Muscle of back (tissue), 13 donors: ENCODE measurements at places on chromosomes 12 and 14.
A peak's percentile ranks its signal among the peaks of the same experiment; 100 is the strongest.

DNA sequence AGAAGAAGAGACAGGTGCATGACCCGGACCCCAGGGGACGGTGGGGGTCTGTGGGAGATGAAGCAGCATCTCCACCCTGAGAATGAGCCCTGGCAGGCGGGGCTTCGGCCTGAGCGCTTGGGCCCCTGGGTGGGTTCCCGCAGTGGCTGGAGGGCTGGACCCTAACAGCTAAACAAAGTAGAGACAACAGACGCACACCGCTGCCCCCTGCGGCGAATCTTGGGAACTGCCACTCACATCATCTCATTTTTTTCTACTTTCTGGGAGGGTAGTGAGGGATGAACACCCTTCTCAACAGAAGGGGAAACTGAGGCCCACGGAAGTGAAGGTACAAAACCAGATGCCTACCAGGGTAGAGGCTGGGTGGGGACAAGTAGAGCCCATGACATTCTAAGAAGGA is 104.7 kb downstream of the RFLNA start:
- DNase-seq, result no peak

- no peak for DNase-seq
These were observed 72.6 kb downstream of the BBS10 start for GRCh38 chr12:76275511-76276093.

- peak; percentile 58 for DNase-seq
These were observed 43.5 kb downstream of the SYNE2 start for GRCh38 chr14:63896278-63896720.

DNA sequence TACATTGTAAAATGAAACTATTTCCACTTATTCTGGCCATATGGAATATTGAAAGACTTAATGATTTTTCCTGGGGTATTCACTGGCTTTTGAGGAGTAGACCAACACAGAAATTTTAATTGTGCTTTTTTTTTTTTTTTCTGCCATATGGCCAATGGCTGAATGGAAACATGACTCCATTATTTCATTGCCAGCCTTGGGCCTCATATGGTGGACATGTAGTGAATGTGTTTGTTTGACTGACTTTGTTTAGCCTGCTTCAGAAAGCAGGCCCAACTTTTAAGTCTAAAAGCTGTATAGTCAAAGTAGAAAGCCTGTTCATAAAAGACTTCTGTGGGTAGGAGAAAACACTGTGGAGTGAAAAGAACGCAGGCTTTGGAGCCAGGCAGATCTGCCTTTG is 2.4 kb downstream of the GNG2 start:
- no peak for DNase-seq

GRCh38 chr14:28936601-28937000 is 170.0 kb downstream of the FOXG1 start:
- no peak for DNase-seq

DNA sequence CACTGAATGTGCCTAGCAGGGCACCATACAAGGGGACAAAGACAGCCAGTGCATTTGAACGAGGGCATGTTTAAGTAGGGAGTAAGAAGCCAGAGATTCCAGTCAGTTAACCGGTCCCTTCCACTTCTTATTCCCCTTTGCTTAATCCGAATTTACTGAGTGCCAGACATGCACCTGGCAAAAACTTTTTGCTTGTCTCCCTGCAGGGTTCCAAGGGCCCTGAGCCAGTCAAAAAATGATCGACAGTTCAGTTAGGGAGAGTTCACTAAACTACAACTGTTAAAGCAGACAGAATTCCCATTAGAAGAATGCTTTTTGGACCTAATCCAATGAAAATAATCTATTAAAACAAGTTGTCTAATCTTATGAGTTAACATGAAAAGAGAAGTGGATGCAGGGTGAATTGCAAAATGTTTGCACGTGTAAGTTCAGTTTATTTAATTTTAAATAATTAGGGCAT is 193.8 kb downstream of the TMTC2 start:
- DNase-seq, result no peak

DNA sequence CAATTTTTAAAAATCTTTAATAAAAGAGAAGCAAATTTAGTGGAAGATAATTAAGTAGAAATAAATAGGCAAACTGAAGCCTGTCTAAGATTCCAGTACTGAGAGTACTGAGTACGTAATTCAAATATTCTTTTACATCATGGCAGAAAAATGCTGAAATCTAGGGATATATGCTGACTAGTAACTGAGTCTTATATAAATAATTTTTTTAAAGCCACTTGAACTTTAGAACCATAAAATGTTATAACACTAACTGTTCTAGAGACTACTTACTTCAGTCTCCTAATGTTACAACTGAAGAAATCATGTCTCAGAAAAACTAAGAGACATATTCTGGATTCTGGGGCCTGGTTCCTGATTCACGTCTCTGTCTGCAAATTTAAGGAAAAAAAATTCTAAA is 230.6 kb upstream of the PLEKHG7 start:
- DNase-seq, result no peak
